Omental fat pad (tissue), 4 donors: ENCODE measurements at places on chromosomes 2 and 18. TPM values are rescaled to one million over a fixed set of nuclear protein-coding genes. Genes with fewer than 3 reads are reported as not detected.

The TXNDC2 gene
- not detected for total RNA-seq

The MC2R gene
- not detected for total RNA-seq

The ACVR1C gene
- total RNA-seq = 12.5 TPM

The ACMSD gene
- total RNA-seq = not detected

The SIX2 gene
- total RNA-seq = 3.6 TPM

The LHCGR gene
- 1.2 TPM for total RNA-seq

The TBR1 gene
- not detected for total RNA-seq

The IL1RL2 gene
- total RNA-seq = 5.3 TPM

The TUBA4B gene
- total RNA-seq = not detected

The AQP4 gene
- not detected for total RNA-seq

The NAT8 gene
- total RNA-seq = not detected

The ITPRIPL1 gene
- total RNA-seq = 4.8 TPM

The IL36G gene
- not detected for total RNA-seq

The DSG4 gene
- 0.09 TPM for total RNA-seq

The LIMS3 gene
- total RNA-seq = 2.2 TPM

The ORC2 gene
- 16.6 TPM for total RNA-seq

The REG3A gene
- not detected for total RNA-seq

The PLGLB2 gene
- total RNA-seq = 2.6 TPM

The DGKD gene
- 15.3 TPM for total RNA-seq

The NDC80 gene
- 2.3 TPM for total RNA-seq

The CHRNG gene
- total RNA-seq = not detected

The MAL gene
- total RNA-seq = 4.7 TPM

The DPP10 gene
- total RNA-seq = 0.48 TPM
